ENCODE measurements at places on chromosomes 6 and 20.

DNA sequence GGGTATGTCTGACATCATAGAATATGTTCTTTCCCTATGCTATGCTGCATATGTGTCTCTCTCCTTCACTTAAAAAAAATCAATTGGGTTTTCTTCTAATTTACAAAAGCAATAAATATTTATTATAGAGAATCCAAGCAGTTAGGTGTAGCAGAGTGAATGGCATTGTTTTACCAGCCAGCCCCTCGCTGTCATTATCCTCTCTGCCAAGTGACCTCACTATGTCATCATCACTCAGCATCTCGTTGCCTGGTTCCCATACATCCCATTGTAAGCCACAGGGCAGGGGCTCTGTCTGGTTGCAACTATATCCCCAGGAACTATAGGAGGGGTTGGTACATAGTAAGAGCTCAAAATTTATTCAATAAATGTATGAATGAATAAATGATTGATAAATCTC, 31.3 kb downstream of the KIAA0319 start:
- peak; percentile 31 for DNase-seq

GRCh38 chr20:44664131-44664530, 12.6 kb upstream of the ADA start:
- no peak for DNase-seq

DNA sequence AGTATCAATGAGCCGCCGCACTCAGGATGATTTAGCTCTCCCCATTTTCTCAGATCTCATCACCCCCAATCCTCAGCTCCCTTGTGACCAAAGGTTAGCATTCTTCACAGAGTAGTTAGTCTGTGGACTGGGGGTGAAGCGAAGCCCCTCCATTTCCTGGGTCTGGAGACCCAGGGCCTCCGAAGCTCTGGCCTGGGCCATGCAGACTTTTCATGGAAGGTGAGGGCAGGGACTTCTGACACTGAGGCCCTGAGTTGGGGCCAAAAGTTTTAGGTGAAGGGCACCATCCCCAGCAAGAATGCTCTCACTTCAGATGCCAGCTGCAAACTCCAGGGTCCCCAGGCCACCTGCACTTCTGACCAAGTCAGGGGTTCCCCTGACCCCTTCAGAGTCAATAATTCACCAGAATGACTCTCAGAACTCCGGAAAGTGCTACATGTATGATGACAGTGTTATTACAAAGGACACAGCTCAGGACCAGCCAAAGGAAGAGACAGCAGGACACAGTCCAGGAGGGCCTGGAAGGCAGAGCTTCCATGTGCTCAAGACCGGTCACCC, 65.7 kb upstream of the DUSP22 start:
- no peak for DNase-seq

- DNase-seq: no peak
These were observed 838 bp downstream of the TNFAIP3 start for GRCh38 chr6:137867685-137868509.

DNA sequence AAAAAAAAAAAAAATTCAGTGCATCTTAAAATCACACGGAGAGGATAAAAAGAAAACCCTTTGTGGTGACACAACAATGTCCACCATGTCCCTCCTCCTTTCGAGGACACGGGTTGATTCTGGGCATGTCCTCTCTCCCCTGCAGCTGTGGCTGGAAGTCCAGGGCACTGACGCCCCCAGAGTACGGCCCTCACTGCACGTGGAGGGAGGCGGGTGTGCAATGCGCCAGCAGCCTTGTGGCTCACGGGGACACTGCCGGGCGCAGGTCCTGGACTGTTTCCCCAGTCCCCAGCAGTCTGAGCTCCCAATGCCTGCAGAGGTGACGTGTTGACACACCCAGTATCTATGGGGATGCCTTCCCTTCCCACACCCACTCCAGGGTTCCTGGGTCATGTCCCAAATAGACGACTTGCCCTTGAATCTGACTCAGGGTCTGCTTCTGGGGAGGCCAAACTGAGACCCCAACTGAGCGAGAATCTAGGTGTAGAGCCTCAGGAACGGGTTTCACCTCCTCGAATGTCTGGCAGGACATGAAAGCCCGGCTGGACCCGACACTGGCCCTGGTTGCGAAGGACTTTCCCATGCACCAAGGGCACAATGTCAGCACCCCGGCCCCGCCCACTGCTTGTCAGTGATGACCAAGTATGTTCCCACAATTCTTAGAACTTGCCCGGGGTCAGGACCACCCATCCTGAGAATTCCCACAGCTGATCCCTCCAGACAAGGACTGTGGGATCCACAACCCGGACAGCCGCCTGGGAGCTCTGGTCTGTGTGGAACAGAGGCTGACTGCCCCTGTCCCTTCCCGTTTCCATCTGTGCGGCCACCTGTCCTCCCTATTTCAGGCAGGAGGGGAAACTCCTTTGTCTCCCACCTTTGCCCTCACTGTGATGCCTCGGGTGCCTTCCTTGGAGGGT, 425.1 kb upstream of the SULF2 start:
- no peak for DNase-seq

- no peak for DNase-seq
These were observed 119.7 kb downstream of the GRIK2 start for GRCh38 chr6:101513181-101513580.

- no peak for DNase-seq
These were observed 48.0 kb downstream of the DST start for GRCh38 chr6:56594699-56595098.

GRCh38 chr6:112979830-112980229, 632.7 kb downstream of the RFPL4B start:
- DNase-seq: no peak

GRCh38 chr6:139436200-139436956, 61.9 kb upstream of the CITED2 start:
- DNase-seq: no peak

DNA sequence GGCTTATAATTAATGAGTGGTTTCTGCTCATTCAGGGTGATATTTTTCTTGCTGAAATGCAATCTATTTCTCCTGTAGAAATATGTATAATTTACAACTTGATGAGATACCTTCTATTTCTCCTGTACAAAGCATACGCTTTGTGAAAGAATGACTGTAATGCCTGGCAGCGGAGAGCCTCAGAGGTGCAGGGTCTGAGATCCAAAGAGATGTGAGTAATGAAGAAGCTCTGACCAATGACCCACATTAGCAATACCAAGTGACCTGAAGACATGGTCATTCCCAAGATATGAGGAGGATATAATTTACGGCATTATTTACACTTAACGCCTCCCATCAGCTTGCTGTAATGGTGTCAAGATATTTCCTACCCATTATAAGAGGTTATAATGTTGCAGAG, 98.4 kb upstream of the RAB32 start:
- no peak for DNase-seq

DNA sequence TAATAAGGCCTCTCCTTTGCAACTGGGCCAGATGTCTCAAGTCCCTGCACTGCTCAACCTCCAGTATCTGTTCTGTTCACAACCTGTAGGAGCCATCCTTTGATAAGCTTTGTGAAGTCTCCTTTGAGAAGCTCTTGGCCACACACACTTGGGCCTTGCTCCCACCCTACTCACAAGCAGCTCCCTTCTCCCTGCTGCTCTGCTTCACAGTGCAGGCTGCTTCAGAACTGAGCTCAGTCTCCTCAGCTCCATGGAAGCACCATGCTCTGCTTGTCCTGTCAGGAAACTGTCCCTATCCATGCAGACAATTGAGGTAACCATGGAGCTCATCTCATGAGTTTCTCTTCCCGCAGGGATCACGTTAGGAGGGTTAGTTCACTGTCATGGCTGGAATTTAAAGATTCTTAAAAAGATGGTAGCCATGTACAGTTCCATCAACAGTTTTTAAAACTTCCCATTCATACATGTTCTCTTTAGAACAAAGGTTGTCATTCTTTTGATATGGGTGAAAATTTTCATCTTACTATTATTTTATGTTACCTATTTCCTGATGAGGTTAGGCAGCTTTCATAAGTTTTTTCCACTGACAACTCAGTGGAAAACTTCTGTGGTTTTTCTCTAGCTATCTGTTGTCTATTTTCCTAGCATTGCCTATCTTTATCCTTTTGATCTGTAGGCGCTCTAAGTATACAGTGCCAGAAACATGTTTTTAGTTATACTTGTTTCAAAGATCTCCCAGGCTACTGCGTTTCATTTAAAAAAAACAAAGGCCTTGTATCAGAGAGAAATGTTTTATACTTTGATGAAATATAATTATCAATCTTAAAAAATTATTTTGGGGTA, 62.6 kb downstream of the AK9 start:
- no peak for DNase-seq

- no peak for DNase-seq
These were observed 6.8 kb downstream of the ACSS2 start for GRCh38 chr20:34883087-34883688.

DNA sequence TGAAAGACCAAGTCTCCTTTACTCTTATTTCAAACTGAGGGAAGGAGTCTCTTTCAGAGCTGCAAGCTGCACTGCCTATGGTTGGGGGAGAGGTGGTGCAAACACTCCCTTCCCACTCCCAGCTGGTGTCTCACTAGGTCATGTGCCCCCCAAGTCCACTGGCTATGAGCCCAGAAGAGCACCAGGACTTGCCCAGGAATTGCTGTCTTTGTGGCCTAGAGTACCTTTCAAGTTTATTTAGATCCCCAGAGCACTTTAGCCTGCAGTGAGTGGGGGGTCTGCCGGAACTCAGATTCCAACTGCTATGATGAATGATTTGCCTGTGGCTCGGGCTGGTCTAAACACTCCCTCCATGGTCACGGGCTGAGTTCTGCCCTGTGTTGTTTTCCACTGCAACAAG, 192.6 kb upstream of the CITED2 start:
- DNase-seq: no peak

DNA sequence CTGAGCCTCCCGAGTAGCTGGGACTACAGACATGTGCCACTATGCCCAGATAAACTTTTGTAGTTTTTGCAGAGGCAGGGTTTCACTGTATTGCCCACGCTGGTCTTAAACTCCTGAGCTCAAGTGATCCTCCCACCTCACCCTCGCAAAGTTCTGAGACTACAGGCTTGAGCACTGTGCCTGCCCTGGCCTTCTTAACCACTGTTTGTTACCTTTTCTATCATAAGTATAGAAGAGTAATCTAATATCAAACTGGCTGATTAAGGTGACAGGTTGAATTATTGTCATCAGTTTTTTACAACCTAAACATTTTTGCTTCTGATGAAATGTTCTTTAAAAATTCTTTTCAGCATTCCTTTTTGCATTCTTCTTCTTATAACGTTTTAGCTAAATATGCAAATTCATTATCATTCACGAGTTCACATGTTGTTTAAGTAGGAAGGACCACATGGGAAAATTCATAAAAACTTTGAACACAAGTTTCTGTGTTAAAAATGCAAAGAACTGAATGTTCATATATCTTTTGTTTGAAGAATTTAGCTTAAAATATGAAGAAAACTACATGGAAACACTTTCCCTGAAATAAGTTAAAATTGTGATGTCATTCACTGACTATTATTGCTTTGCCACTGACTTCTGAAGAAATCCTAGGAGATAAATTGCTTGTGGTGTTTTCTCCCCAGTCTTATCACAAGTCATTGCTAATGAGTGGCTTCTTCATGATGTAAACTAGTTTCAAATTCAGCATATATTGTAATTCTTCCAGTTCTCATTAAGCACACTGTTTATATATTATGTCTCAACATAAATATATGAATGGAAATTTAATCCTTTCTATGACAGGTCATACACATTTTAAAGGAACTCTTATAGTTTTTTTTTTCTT, 106.7 kb downstream of the ADGRB3 start:
- no peak for DNase-seq

- peak; percentile 91 for DNase-seq
These were observed 54.2 kb downstream of the MRPL14 start for GRCh38 chr6:44072959-44073611.

DNA sequence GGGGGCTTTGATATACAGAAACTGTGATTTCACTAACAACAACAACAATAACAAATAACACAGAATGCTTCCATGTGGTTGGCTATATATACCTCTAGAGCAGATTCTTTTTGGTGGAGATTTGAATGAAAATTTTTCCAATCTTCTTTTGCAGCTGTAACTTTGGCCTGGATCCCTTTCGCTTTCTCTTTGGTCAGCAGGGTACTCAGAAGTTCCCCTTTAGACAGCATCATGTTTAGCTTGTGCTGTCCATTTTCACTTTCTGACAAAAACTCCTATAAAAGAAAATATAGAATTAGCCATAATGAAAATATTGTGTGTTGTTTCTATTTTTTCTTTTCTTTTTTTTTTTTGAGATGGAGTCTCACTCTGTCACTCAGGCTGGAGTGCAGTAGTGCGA, 264.2 kb downstream of the SYNE1 start:
- no peak for DNase-seq

GRCh38 chr6:167981916-167982462, 15.5 kb upstream of the KIF25 start:
- DNase-seq: no peak

GRCh38 chr20:1875762-1876161, 19.4 kb upstream of the SIRPA start:
- DNase-seq: no peak

- no peak for DNase-seq
These were observed 199.8 kb downstream of the NFATC2 start for GRCh38 chr20:51342510-51343236.

DNA sequence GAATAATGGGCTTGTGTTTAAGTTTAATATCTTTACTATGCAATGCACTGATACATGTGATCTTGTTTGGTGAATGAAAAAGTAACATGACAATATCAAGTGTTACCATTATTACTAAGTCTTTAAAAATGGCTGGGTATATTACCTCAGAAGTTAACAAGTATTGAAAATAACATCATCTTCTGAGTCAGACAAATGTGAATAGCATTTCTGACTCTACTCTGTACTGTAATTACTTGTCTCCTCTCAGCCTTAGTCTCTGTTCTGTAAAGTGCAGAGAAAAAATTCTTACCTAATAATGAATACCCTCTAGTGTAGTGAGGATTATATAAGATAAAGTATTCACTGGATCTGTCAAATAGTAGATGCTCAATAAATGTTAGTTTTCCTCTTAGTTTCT, 47.0 kb upstream of the GCLC start:
- DNase-seq: no peak

DNA sequence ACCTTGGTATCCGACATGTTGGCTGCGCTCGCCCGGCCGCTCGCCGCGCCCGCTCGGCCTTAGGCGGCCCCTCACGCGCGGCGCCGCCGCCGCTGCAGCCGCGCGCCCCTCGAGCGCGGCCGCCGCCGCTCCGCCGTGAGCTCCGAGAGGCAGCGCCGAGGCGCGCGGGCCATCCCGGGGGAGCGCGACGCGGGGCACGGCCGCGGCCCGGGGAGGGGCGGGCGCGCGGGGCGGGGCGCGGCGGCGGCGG, at the start of gene KIF13A:
Gene KIF13A, minus strand, starts transcription at position 189 of the 250 bp plus-strand sequence. Its CDS starts 172 bp downstream, at position 17.
- DNase-seq: no peak

- no peak for DNase-seq
These were observed 4.7 kb upstream of the LY86 start for GRCh38 chr6:6583836-6584235.

GRCh38 chr6:1188199-1188598, 123.7 kb upstream of the FOXQ1 start:
- no peak for DNase-seq

Measured in mesendoderm (in vitro differentiated cells).